ENCODE measurements at places on chromosomes 4 and X.

- DNase-seq: no peak
Measured at GRCh38 chr4:10639100-10639499, 45.5 kb downstream of the CLNK start.

DNA sequence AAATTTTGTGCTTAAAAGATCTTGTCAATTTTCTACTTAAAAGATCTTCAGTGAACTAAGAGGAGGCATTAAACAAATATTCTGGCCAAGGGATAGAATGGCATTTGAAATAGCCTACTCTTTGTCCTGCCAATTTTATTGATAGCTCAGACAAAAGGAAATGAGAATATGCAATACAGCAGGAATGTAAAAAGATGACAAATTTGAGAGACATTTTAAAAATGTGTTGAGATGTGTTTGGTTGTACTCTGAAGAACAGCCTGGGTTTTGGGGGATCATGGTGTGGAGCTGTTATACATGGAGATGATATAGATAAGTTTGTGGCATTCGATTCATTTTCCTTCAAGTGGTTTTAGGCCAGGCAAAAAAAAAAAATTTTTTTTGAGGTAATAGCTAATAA lies 11.6 kb upstream of the MAD2L1 start:
- DNase-seq: no peak

- no peak for DNase-seq
Measured at GRCh38 chr4:176123710-176124407, 58.2 kb downstream of the WDR17 start.

- DNase-seq: no peak
Measured at GRCh38 chr4:66736606-66737005, 808.7 kb downstream of the CENPC start.

GRCh38 chr4:184329659-184330400 lies 112.2 kb upstream of the ENPP6 start:
- DNase-seq: no peak

DNA sequence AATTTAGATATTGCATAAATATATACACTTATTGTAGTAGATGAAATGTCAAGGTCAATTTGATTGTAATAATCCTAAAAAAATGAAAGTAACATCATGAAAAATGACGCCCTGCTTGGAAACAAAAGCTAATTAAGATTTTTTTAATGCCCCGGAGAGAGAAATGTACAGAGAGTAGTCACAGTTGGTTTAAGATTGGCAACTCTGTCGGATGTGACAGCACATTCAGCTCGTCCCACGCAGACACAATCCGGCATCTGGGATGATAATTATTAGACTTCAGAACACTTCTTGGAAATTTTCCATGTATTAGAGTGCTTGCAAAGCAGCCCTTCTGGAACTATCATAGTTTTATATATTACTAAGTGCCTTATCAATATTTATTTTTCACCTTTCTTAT lies 478.0 kb downstream of the PDHA2 start:
- DNase-seq: no peak

DNA sequence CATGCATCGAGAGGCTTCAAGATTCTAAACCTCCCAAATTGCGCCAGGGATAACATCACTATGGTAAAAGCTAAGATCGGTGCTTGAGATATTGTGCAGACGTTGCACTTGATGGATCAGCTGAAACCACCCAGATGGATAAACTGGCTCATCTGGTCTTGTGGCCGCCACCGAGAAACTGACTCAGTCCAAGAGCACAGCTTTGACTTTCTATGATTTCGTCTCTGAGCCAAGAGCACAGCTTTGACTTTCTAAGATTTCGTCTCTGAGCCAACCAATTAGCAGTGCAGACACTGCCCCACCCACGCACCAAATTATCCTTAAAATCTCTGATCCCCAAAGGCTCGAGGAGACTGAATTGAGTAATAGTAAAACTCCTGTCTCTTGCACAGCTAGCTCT lies 687.2 kb downstream of the FAM133A start:
- DNase-seq: no peak

DNA sequence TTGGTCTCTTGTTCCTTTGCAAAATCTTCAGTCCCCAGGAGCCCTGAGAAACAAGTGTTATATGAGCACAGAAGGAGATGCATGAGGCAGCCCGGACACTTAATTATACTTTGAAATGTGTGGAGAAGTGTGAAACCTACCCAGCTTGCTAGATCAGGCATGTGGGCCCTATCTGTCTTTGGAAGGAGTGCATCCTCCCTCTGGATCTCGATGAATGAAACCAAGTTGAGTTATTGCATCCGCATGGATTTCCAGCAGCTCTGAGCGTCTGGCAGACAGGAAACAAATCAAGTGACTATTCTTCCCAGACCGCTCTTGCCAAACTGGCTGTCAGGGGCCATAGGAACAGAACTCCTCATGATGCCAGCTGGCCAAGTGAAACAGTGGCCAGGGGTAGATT lies 19.6 kb upstream of the SOWAHD start:
- DNase-seq: no peak

- no peak for DNase-seq
Measured at GRCh38 chr4:85886665-85887064, 411.7 kb downstream of the ARHGAP24 start.

DNA sequence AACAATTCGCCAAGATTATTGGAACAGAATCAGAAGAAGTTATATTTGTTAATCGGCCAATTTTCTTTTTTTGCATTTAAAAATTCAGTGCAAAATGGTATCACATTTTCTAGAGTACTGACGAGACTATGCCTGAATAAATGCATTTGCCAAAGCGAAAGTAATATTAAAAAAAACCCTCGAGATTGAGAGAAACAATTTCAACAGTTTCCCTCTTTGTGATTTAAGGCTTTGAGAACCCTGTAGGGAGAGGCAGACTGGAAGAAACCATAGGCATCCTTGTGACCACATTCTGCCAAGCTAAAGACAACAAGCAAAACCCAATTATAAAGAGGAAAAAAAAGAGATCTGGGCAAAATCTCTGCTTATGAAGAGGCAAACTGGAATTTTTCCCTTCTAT lies 218.1 kb upstream of the GK2 start:
- DNase-seq: no peak

- no peak for DNase-seq
Measured at GRCh38 chrX:151624677-151625076, 61.2 kb downstream of the PASD1 start.

Measured in KG1 (cell line).